Neuronal stem cell (in vitro differentiated cells): ENCODE measurements at places on chromosomes 1 and 21.

- no peaks in the 10 kb centered on the region for H3K27me3 ChIP-seq
- no peak for DNase-seq
- no peak overlapping the region for H3K27ac ChIP-seq
- peaks cover 9% of the 10 kb centered on the region for H3K4me1 ChIP-seq
- peaks cover 85% of the 10 kb centered on the region for H3K36me3 ChIP-seq
Measured at GRCh38 chr1:109926662-109927300, 16.1 kb downstream of the CSF1 start.

DNA sequence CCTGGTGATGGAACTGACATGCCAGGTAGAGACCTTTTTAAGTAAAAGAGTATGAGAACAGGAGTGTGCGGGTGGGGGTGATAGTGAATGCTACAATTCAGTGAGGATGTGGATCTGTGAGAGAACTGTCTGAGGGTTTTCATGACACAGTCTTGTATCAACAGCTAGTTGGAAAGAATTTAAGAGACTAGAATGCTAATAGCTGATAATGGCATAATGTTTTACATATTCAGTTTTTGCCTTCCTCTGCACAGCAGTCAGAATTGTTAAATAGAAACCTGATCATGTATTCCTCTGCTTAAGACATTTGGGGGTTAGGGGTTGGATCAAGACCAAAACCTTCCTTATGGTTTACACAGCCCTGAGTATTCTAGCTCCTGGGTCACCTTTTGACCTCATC lies 152.8 kb upstream of the ZRANB2 start:
- H3K4me1 ChIP-seq: peaks cover 3% of the 10 kb centered on the region
- no peaks in the 10 kb centered on the region for H3K36me3 ChIP-seq
- no peak overlapping the region for H3K27ac ChIP-seq
- no peak for DNase-seq

DNA sequence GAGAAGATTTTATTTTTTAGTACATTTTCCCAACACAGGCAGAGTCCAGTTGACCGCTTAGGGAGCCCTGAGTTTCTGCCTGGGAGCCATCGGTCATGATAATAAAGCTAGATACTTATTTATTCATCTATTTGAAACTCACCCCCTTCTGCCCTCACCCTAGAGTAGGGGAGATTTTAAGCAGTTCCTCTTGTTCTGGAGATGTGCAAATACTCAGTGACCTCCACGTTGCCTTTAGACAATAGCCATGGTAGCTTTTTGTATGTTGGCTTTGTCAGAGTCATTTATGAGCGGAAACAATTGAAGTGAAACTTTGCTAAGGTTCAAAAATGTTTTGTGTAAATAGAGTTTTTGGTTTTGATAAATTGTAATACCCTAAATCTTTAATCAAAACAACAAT lies 45.7 kb upstream of the PLPPR4 start:
- no peak overlapping the region for H3K4me3 ChIP-seq
- H3K27ac ChIP-seq: no peak overlapping the region
- H3K27me3 ChIP-seq: no peaks in the 10 kb centered on the region

GRCh38 chr1:42461196-42461595 lies 1.9 kb upstream of the CCDC30 start:
- no peak overlapping the region for H3K4me3 ChIP-seq
- H3K4me1 ChIP-seq: peaks cover 10% of the 10 kb centered on the region
- no peaks in the 10 kb centered on the region for H3K36me3 ChIP-seq
- DNase-seq: no peak
